ENCODE measurements at places on chromosomes 1 and 21.

DNA sequence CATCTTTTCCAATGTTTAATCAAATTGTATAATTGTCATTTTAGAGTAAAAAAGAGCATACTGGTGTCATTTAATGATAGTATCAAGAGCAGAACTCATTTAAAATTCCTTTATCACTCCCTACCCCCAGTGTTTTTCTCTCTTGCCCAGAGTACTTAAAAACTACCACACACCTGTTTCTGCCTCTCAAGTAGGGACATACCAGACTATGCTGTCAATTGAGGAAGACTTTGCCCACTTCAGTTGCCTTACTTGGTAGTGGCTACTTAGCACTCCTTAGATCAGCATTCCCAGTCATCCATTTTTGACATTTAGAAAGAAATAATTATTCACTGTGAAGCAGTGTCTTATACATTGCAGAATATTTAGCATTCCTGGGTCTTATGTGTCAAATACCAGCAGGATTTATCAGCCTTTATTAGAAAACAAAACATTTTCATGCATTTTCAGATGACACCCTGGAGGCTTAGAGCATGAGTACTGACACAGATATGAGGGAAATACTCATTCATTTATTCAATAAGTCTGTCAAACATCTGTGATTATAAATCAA is 127.5 kb upstream of the RGS1 start:
- DNase-seq, result no peak

DNA sequence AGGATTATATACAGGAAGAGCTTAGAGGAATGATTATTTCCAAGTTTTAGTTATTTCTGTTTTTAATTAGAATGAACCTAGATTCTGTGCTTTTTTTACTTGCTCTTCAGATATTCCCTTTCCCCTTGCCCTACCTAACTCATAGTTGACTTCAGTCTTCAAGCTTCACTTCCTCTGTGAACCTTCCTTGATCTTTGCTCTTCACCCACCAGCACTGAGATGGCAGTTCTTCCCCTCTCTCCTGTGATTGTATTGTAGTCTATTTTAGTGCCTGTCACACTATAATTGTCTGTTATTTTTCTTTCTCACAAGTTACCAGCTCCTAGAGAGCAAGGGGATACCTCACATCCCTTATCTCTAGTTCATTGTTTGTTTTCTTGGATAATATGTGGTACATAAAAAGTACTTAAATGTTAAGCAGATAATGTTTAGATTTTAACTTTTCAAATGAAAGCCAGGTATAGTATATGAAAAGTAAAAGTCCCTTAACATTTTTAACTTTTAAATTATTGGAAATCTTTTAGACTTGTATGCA is 33.2 kb downstream of the KCTD3 start:
- DNase-seq, result no peak

GRCh38 chr1:183877053-183877720 is 72.3 kb downstream of the RGL1 start:
- DNase-seq, result no peak

DNA sequence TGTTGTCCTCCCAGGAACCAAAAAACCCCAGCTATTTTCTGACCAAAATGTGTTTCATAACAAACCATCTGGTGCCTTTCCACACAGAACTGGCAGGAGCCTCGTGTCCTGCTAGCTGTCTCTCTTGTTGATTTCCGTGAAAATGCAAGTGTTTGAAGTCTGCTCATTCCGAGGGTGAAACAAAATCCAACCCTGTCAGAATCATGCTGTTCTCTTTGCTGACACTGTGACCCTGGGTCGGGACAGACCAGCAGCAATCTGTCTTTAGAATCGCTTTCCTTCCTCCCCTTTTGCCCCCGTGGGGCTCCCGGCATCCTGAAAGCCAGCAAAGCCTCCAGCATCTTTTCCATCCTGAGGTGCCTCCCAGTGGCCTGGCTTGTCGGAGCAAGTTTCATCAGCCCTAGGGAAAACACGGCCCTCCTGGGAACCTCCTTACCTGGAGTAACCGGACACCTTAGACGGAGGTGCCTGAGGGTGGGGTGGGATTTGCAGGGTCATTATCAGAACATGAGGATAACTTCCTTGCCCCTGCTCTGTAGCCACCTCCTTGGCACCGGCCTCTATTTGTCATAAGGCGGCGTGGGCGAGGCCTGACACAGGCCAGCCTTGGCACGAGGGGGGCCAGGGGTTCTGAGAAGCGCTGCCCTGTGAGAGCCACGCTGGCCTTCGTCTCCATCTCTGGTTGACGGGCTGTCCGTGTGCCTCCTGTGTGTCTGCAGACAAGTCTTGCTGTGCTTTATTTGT is 24.9 kb downstream of the LDLRAP1 start:
- no peak for DNase-seq

- DNase-seq, result no peak
Observed at GRCh38 chr1:180165096-180165495, 10.4 kb downstream of the QSOX1 start.

DNA sequence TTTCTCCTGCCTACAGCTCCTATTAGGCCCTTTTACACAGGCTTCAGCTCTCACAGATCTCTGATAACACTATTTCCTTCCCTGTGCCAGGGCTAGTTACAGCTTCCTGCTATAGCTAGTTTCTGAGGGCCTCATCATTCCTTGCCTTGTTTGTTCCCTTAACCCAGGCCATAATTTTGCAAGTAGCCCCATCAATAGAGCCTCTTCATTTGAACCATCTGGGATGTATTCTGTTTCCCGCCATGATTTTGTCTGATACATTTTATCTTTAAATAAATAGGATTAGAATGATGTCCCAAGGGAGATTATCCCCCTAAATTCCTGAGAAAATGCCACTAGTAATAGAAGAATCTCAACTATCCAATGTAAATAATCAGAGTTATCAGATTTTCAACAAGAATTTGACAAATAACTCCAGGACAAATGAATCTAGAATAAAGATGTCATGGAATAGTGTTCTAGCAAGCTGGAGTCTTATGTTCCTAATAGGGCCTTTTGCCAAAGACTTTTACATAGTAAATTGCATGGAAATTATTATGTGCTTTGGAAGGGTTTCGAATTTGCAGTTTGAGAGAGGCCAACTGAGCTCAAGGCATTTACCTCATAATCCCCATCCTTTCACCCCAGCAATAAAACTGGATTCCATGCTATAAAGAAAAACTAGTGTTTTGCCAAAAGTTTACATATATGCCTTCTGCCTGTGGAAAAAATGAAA is 16.1 kb downstream of the IFT25 start:
- DNase-seq, result no peak
